ENCODE measurements at places on chromosomes 2 and 18. TPM values are rescaled to one million over a fixed set of nuclear protein-coding genes. Genes with fewer than 3 reads are reported as not detected.
A peak's percentile ranks its signal among the peaks of the same experiment; 100 is the strongest.

DNA sequence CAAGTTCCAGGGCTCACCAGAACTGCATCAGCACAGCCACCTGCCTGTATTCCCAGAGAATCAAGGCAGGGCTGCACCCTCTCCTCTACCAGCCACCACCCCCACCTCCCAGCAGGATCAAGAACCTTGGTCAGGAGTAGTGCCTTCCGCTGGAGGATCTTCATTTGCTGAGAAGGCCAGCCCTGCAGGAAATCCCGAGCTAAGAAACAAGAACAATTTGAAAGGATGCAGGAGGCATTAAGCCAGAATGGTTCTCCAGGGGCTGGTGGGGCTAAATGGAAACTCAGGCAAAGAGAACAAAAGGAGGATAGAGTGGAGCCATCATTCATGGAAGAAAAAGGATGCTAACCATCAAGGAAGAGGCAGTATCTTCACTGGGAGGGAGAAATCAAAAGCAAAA lies 147.3 kb upstream of the SLC14A2 start:
- no peak overlapping the region for H3K27ac ChIP-seq
- no peak for DNase-seq
- no peak overlapping the region for H3K4me3 ChIP-seq
- H3K4me1 ChIP-seq: no peaks in the 10 kb centered on the region
- H3K36me3 ChIP-seq: no peaks in the 10 kb centered on the region

GRCh38 chr18:79948719-79949411 lies 2.6 kb downstream of the SLC66A2 start:
- H3K27me3 ChIP-seq: no peaks in the 10 kb centered on the region
- DNase-seq: no peak
- peaks cover 22% of the 10 kb centered on the region for H3K36me3 ChIP-seq
- peaks cover 14% of the 10 kb centered on the region for H3K4me1 ChIP-seq
- no peak overlapping the region for H3K4me3 ChIP-seq
- H3K27ac ChIP-seq: no peak overlapping the region

GRCh38 chr2:235566931-235567495 lies 73.2 kb downstream of the AGAP1 start:
- H3K27me3 ChIP-seq: no peaks in the 10 kb centered on the region
- H3K4me3 ChIP-seq: no peak overlapping the region
- no peaks in the 10 kb centered on the region for H3K36me3 ChIP-seq

GRCh38 chr2:31729442-31730092 lies 148.8 kb upstream of the SRD5A2 start:
- H3K27me3 ChIP-seq: no peaks in the 10 kb centered on the region

DNA sequence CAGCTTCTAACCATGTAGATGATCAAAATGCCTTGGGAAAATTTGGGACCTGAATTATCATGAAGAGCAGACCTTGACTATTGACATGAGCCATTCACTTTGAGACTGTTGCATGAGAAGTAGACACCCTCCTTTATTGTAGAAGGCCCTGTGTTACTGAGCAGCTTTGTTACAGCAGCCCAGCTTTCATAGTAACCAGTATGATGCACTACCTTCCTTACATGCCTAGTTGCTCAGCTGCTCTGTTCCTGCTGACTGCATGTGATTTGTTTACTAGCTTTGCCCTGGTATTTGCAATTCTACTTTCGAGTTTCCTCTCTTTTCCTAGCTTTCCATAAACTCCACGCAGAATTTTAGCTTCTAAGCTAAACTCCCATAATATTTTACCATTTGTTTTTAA lies 11.2 kb upstream of the FN1 start:
- no peak overlapping the region for H3K4me3 ChIP-seq
- H3K4me1 ChIP-seq: no peaks in the 10 kb centered on the region
- DNase-seq: no peak
- H3K27me3 ChIP-seq: no peaks in the 10 kb centered on the region
- H3K27ac ChIP-seq: no peak overlapping the region
- H3K36me3 ChIP-seq: no peaks in the 10 kb centered on the region

DNA sequence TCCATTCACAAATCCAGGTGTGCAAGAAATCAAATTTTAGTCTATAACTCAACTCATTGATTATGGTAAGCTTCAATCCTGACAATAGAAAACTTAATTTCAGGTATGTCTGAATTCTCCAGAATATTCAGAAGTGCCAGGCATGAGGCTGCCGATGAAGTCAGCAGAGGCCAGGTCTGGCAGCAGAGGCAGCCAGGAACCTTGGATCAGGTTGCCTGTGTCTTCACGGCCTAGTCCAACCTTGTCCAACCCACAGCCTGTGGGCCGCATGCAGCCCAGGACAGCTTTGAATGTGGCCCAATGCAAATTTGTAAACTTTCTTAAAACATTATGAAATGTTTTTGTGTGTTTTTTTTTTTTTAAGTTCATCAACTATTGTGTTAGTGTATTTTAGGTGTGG lies 46.9 kb upstream of the ASPRV1 start:
- DNase-seq: no peak
- H3K27me3 ChIP-seq: no peaks in the 10 kb centered on the region
- peaks cover 11% of the 10 kb centered on the region for H3K4me1 ChIP-seq
- no peak overlapping the region for H3K27ac ChIP-seq
- no peaks in the 10 kb centered on the region for H3K36me3 ChIP-seq

DNA sequence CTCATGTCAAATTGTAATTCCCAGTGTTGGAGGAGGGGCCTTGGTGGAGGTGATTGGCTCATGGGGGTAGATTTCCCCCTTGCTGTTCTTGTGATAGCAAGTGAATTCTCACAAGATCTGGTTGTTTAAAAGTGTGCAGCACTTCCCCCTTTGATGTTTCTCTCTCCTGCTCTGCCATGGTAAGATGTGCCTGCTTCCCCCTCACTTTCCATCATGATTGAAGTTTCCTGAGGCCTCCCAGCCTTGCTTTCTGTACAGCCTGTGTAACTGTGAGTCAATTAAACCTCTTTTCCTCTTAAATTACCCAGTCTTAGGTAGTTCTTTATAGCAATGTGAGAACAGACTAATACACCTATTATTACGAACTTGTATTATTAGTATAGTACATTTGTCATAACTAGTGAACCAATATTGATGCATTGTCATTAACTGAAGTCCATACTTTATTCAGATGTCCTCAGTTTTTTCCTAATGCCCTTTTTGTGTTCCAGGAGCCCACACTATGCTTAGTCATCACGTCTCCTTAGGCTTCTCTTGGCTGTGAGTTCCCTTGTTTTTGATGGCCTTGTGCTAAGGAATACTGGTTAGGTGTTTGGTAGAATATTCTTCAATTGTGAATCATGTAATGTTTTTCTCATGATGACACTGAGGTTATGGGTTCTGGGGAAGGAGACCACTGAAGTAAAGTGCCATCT lies 4.5 kb upstream of the MAP3K2 start:
- DNase-seq: peak; percentile 5
- H3K4me3 ChIP-seq: no peak overlapping the region
- H3K27me3 ChIP-seq: no peaks in the 10 kb centered on the region
- no peak overlapping the region for H3K27ac ChIP-seq
- H3K4me1 ChIP-seq: peaks cover 13% of the 10 kb centered on the region
- H3K36me3 ChIP-seq: peaks cover 5% of the 10 kb centered on the region

DNA sequence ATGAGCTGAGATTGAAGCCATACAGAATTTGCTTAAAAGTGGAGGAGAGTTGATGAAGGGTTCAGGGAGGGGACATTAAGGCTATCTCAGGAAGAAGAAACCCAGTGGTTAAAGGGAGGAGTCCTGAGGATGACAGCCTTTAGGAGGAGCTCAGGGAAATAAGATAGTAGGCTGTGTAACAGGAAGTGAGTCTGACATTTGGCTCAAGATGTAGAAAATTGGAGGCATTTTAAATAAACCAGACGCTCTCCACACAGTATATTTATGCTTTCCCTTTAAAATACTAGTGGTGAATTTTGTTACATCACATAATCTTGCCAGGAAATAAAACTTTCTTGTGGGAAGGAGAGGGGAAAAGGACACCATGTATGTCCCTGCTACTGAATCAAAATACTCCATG lies 11.6 kb downstream of the KCNH7 start:
- DNase-seq: no peak
- H3K4me1 ChIP-seq: no peaks in the 10 kb centered on the region
- H3K27ac ChIP-seq: no peak overlapping the region
- H3K4me3 ChIP-seq: no peak overlapping the region

- no peak for DNase-seq
- H3K4me3 ChIP-seq: no peak overlapping the region
- no peaks in the 10 kb centered on the region for H3K36me3 ChIP-seq
These were observed 117.4 kb downstream of the CELF4 start for GRCh38 chr18:37447962-37448888.

GRCh38 chr2:99836690-99837605 lies 305.4 kb downstream of the AFF3 start:
- H3K4me3 ChIP-seq: no peak overlapping the region
- H3K36me3 ChIP-seq: no peaks in the 10 kb centered on the region
- H3K4me1 ChIP-seq: no peaks in the 10 kb centered on the region
- no peak overlapping the region for H3K27ac ChIP-seq

Gene LOXHD1
- total RNA-seq: not detected

Gene STAT1
- total RNA-seq: 89.5 TPM

Gene NLRC4
- not detected for total RNA-seq

Gene COL5A2
- 1,030 TPM for total RNA-seq

Gene TMEM37
- total RNA-seq: not detected

Gene IMMT
- 54.9 TPM for total RNA-seq
